GM13977 (cell line): ENCODE measurements at places on chromosomes 13 and 19.

DNA sequence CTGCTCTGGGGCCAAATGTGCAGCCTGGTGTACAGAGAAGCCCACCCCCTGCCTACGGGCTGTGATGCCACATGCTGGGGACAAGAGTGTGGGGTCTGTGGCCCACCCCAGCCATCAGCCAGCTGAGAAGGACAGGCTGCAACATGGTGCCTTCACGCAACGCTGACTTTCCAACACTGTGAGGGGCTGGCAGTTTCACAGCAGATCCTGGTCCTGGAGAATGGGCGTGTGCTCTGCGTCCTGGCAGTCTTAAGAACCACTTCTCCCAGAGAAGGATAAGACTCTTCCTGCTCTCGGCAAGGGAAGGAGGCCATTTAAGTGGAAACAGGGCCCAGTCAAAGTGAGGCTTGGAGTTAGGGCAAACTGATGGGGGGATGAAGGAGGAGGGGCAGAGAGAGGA lies 4.6 kb downstream of the LRRC4B start:
- DNase-seq, result no peak

GRCh38 chr13:44879452-44880058 lies 109.7 kb downstream of the NUFIP1 start:
- peak; percentile 45 for DNase-seq

DNA sequence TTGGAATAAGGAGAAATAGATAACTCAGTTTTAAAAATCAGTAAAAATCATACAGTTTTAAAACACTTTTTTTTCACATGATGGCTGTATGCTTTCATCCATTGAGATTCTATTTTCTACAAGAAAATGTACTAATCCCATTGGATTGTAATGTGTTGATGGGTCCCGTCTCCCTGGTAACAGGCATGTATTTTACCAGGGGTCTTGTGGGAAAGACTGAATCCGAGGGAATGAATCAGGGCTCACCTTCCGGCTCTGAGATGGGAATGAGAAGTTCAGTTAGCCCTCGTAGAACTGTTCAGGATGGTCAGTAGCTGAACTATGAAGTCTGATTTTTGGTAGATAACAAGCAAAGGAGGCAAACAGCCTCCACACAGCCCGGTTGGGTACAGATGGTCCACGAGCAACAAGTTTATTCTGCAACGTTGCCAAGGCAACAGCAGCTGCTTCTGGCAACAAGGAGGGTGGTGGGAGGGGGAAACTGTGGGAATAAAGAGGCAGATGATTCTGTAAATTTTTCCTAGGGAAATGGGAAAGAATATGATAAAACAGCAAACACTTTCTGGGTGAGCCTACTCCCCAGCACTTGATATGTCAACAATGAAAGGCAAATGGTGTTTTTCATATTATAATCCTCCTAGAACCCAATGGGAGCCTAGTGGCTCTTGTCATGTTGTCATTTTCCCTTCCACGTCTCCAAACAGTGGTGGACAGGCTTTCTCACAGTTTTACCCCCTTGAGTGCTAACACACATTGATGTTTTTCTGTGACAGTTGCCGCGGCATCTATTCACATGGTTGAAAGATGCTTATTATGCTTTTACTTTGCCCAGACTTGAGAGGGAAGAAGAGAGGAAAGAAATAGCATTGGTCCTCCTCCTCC lies 12.4 kb upstream of the SIAH3 start:
- no peak for DNase-seq

GRCh38 chr13:37647031-37647650 lies 48.6 kb upstream of the POSTN start:
- DNase-seq, result no peak

DNA sequence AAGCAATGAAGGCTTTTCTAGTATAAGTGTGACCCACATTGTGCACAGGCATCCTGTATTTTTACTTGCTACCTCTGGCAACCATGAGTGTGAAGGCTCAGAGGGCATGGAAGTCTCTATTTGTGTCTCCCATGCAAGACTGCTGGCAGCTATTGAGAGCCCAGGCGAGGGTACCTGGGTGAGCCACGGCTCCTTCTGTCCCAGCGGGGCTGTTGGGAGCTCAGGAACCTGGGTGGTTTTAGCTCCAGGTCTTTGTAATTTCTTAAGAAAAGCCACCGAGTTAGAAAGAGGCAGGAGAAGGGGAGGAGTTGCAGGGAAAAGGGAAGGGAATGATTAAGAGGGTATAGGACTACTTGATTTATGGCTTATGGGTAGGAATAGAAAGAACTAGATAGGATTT lies 190.4 kb upstream of the SOX1 start:
- no peak for DNase-seq

- no peak for DNase-seq
These were observed 172.3 kb upstream of the KLF12 start for GRCh38 chr13:74306496-74306895.

DNA sequence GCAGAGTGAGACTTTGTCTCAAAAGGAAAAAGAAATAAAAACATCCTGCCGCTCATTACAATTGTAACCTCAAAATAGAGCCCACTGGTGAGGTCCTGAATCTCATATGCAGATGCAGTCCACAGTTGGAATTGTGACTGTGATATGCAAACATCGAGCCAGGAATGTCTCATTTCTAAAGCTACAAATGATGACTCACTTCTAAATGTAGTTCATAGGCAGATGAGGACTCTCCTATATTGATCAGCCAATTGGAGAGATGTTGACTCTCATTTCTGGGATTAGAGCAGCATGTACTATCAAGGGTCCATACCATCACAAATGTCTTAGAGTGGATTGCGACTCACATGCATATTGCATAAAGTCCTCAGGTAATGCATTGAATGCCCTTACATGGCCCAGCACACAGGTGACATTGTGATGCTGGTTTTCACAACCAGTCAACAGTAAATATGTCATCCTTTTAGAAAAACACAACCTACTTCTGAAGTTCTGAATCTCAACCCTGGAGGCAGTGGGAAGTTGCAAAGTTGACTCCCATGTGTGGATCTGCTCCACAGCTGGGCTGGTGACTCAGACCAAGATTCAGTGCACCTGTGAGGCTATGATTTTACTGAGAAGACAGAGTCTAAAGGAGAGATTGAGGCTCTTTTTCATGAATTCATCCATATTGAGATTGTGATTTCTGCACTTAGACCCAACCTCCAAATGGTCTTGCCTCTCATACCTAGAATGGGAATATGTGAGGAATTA lies 16.9 kb upstream of the ZNF254 start:
- no peak for DNase-seq

DNA sequence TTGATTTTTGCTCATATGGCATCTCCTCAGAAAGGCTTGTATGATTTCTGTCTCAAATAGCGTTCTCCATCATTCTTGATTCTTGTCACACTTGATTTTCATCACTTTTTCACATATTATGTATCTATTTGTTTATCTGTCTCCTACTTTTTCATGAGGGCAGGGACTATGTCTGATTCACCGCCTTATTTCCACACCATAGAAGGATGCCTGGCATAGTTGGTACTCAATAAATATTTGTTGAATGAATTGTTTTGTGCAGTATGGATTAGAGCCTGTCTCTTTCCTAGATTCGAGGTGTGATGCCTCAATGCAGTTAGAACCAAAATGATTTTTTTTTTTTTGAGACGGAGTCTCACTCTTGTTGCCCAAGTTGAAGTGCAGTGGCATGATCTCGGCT lies 12.1 kb downstream of the SAE1 start:
- no peak for DNase-seq

DNA sequence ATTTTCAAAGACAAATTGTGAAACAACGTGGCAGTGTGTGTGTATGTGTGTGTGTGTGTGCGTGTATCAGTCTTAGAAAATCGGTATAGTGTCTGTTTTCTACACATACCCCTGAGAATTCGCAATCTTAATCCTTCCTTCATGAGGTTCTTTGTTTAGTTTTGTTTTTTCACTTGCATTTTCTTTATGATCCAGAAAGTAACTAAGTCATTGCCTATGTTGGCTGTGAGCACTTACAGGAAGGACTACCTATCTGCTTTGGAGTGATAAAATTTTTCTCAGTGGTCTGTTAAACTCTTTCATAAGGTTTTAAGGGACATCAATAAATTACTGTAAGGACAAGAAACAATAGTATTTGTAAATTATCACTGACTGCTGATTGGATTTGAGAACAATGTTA lies 1587.1 kb downstream of the PCDH9 start:
- DNase-seq, result no peak

GRCh38 chr19:46133101-46133627 lies 8.7 kb upstream of the IGFL3 start:
- no peak for DNase-seq

DNA sequence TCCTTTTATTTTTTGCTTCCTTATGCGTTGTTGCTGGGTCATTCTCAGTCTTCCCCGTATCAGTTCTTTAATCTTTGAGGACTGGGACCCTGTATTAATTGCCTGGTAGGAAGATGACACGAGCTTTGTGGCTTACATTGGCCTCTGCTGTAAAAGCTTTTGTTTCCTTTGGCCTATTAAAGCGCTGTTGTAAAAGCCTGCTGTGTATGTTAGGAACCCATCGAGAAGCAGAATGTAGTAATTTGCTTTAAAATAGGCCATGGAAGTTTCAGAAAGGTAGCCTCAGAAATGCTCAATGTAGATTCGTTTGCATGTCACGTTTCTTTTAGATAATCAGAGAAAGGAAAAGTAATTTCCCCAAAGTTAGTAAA lies 257.5 kb upstream of the STARD13 start:
- peak; percentile 12 for DNase-seq

GRCh38 chr13:111526922-111527321 lies 206.5 kb downstream of the TEX29 start:
- no peak for DNase-seq

- peak; percentile 97 for DNase-seq
These were observed 1.1 kb downstream of the ISYNA1 start for GRCh38 chr19:18436671-18437490.

DNA sequence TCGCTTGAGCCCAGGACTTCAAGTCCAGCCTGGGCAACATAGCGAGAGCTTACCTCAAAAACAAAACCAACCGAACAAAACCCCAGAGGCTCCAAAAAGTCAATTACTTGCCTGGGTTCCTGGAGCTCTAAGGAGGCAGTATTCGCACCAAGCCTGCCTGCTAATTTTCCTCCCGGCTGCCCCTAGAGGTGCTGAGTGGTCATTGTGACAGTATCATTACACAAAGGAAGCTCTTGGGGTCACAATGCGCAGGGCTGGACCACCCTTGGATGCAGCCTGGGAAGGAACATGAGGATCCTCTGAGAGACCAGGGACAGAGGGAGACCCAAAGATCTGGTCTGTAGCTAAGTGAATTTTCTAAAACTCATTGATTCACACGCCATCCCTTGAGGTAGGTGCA lies 8.5 kb upstream of the PEX11G start:
- DNase-seq, result peak; percentile 41

GRCh38 chr19:7932276-7932929 lies 6.5 kb upstream of the CTXN1 start:
- DNase-seq, result no peak

DNA sequence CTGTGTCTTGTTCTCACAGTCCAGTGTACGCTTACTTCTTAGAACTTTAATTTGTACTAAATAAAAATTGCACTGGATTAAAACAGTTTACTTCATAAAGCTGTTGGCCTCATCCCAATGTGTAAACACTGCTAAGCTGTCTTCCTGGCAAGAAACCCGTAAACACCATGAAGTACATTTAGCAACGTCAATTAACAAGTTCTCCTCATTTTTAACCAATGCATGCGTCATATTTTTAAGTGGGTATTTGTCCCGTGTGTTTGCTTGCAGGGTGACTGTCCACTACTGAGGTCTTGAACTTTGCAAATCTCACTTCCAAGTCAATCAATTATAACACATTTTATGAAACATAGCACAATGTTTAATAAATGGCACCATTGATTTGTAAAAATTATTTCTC lies 28.2 kb downstream of the LAIR2 start:
- DNase-seq, result no peak

- no peak for DNase-seq
These were observed 52.0 kb downstream of the MPHOSPH8 start for GRCh38 chr13:19685437-19685836.

DNA sequence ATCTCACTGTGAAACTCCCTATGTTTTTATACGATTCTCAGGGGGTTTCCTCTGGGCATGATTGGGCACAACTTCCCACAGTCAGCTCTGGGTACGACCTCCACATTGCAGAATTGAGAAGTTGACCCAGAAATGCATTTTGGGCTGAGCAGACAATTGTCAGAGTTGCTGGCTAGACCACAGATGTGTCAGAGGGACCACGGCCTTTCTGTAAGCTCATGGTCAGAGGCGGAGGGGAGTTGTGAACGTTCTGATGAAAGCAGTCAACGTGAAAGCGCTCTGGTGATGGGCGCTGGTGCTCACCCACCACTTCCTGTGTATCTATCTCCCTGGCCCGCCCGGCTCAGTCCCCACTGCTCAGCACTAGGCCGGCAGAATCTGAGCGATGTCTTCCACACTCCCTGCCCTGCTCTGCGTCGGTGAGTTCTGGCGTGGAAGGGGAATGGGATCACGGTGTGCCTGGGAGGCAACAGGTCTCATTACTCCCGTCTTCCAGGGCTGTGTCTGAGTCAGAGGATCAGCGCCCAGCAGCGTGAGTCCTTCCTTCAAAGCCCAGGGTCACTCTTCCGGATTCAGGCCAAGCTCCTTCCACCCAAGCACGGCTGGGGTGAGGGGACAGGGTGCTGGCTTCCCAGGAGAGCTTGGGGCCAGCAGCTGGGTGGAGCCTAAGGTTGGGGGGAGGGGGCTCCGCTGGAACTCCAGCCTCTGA lies at the start of gene NCR1:
TSS of gene NCR1 (plus strand) at position 346 of the 709 bp plus-strand sequence. CDS start at position 386, 40 bp downstream.
- DNase-seq, result no peak

GRCh38 chr13:24107955-24108614 lies 52.4 kb upstream of the SPATA13 start:
- no peak for DNase-seq

DNA sequence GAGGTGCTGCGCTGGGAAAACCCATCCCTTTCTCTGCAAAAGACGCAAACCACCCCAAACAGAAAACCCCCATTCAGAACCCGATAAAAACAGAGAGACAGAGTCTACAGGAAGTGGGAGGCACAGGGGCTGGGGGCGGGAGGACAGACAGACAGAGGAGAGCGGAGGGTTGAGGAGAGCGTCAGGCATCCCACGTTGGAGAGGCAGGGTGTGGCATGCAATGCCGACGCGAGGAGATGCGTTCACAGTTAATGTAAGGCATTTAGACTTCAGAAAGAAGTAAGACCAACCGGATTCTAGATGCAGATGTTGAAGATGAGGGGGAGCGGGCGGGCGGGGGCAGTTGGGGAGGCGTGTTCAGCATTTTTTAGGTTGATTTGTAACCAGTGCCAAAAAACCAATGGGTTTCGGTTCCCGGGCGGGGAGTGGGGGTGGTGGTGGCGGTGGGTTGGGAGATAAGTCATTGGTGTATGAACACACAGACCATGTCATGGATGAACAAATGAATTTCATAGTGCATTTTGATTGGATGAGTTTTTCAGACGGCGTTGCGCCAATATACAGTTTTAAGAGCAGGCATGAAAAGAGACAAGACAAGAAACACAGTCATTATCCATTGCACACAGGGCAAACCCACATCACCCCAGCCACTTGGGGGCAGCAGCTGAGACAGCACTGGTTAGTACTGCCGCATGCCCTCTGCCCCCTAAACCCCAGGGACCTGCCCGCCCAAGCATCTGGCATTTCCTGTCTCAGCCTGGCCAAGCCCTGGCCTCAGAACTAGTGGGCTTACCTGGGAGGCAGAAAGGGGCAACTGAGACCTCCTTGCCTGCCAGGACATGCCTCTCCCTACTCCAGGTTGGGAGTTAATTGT lies 91.3 kb downstream of the IER2 start:
- peak; percentile 42 for DNase-seq

- no peak for DNase-seq
These were observed 8.7 kb upstream of the UBAC2 start for GRCh38 chr13:99191900-99192399.
